Stimulated activated CD4-positive, alpha-beta T cell treated with anti-CD3 and anti-CD28 coated beads, Interleukin-1b, Interleukin-23, amount 100 ng/mL, for 1 hour (primary cell): ENCODE measurements at places on chromosomes 3 and 15.

- DNase-seq = no peak
Measured at GRCh38 chr3:151909681-151910405, 36.4 kb downstream of the SUCNR1 start.

DNA sequence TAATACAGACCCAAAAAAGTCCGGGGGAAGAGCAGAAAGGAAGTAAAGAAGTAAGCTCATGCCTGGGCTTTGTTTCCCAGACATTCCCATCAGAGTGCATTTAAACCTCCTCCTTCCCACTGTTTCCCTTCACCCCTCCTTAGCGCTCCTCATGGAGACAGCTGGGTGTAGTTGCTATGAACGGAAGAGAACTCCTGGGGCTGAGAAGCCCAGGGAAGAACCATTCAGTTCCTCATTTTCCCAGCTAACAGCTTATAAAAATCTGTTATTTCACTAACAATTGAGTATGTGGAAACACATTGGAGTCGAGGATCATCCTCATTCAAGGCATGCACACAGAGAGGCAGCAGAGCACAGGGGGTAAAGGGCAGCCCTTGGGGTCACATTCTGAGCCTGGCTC is 299.3 kb downstream of the SHQ1 start:
- no peak for DNase-seq

- DNase-seq = no peak
Measured at GRCh38 chr3:123637131-123637530, 52.3 kb upstream of the HACD2 start.

DNA sequence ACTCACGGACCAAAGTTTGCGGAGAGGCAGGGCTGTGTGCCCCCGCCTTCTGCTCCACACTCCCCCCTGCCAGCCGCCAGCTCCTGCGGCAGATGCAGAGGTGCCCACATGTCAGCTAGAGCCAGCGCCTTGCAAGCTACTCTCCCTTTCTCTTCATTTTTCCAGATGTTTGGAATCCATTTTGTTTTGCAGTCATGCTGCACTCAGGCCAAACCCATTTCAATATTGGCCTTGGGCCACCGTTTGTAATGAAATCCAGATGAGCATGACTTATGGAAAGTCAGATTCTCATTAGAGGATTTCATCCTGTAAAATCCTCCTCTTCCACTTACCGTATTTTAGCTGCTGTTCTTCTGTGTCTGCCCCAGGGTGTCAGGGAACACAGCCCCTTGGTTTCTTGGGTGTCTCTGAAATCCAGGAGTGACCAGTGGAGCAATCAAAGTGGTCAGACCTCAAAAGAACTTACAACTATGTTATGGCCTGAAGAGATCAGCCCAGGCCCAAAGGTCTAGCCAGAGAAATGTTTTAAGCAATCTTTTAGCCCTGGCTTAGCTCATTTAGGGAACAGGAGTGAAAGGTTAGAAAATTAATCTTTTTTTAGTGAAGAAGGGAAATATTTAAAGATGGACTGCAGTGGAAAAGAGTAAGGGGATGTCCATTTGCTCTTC is 65.8 kb downstream of the AAGAB start:
- no peak for DNase-seq

DNA sequence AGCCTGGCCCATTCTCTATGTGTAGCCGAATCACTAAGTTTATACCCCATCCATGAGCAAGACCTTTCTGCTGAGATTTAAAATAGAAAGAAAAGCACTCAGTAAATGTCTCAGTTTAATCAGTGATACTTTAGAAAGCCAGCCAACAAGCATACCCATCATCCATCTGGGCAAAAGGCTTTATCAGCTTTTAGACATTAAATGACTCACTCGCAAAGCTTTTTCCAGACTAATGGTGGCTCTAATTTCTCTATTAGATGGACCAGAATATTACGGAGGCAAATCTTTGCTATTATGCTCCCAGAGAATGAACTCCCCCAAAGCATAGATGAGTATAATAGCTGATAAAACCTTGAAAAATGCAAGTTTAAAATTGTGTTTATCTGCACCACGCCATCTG is 727.8 kb downstream of the GBE1 start:
- no peak for DNase-seq

DNA sequence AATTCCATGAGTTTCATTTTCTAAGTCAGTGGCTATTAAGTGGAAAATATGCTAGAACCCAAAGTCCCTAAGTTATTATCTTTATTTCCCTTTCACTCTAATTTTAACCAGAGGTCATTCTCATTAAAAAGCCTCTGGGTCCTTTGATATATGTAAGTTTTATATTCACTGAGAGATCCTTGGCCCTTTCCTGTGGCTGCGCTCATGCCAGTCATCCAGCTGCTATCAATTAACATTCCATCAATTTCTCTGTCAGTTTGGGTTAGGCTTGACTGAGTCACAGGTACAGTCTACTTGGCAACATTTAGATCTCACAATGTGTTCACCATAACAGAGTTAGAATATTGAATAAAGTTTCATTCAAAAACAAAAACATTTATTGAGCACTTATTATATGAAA is 58.0 kb upstream of the FBN1 start:
- DNase-seq = no peak

GRCh38 chr3:15051531-15051930 is 13.6 kb downstream of the MRPS25 start:
- no peak for DNase-seq

DNA sequence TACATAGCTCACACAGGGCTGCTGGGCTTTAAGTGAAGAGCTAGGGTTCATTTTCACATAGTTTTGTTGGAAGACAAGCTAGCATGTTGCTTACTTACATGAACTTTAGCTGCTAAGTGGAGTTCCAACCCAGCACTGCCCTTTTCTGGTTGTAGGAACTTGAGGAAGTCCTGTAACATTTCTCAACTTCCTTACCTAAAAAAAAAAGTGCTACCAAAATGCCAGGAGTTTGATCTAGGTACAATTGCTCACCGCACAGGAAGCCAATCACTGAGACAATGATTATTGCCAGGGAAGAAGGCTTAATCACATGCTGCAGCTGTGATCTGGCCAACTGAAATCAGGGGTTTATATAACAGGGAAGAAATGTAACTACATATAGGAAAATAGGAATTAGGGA is 52.8 kb downstream of the IL12A start:
- no peak for DNase-seq

DNA sequence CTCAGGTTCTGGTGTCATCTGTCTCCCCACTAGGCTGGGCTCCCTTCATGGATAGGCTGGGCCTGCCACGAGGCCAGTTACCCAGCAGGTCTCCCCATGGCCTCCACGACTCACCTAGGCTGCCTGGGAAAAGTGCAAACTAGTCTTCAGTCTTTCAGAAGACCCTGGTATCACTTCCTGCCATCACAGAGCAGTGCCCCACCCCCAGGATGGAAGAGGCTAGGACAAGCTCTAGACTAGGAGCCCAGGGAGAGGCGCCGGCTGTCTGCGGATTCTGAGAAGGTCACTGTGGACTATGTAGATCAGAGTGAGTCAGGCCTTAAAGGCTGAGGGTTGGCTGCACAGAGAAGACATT is 63.7 kb downstream of the CORO2B start:
- no peak for DNase-seq

GRCh38 chr3:102512734-102513504 is 78.1 kb downstream of the ZPLD1 start:
- no peak for DNase-seq

DNA sequence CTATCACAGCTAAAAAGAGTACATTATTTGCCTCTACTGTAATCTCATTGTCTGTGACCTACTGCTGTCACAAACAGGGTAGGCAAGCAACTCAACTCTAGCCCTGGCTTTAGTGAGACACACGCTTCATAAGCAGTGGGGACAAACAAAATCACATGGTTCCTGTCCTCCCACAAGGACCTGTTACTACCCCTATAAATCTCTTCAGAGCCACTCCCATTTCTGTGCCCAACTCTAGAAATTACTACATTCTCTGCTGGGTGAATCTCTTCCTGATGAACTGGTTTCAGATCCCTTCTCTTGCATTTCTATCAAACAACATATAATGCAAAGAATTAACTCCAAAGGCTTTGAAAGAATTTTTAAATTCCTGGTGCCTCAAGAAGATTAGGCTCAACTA is 117.3 kb downstream of the DMXL2 start:
- no peak for DNase-seq

GRCh38 chr3:21273259-21274025 is 477.6 kb downstream of the ZNF385D start:
- no peak for DNase-seq

DNA sequence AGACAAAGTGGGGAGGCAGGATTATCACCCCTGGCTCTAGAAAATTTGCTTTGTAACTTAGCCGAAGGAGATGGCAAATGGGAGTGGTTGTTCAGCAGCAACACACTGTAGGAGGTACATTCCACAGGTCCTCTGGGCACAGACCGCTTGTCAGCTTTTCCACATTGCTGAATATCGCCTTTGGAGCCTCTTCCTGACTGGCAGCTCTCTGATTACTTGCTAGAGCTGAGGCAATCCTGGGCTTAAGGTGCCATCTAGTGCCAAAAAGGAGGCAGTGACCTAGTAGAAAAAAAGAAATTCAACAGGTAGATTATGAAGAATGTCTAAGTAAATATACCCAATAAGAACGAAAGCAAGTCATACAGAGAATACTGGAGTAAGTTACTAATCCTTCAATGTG is 13.1 kb upstream of the SCN5A start:
- no peak for DNase-seq

- DNase-seq = no peak
Measured at GRCh38 chr15:42401544-42402454, 42.5 kb downstream of the CAPN3 start.

- DNase-seq = no peak
Measured at GRCh38 chr3:29511701-29512100, 230.8 kb downstream of the RBMS3 start.

DNA sequence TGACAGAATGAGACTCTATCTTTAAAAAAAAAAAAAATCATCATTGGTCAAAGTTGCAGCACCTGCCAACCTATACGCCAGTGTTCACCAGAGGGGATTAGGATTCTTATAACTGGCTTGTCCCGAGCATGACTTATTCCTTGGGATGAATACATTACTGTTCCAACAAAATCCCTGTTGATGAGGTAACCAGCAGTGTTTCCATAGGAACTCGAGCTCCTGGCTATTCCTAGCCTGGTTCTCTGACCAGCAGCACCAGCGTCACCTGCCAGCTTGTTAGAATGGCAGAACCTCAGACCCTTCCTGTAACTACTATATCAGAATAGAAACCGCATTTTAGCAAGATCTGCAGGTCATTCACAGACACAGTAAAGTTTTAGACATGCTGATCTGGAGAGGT is 364.4 kb downstream of the PTPRG start:
- no peak for DNase-seq

DNA sequence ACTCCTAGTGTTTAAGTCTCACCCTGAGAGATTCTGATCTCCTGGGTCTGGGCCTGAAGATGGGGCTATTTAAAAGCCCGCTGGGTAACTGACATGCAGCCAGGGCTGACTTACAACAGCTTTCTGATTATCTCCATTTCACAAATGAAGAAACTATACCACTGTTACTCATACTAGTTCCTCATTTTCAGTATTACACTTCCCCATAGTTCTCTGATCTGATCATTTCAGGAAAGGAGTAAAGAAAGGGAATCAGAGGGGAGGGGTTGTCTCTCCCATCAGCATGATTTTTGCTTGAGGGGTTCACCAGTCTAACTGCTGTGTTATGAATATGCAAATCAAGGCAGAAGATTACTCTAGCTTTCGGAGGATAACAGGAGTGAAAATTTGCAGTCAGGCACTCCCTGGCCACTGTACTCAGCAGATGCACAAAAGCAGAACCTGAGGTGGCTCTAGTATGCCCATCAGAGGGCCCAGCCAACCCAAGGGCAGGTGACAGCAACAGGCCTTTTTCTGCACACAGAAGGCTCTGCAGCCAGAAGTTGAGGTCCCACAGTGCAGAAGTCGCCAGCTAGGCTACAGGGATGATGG is 59.4 kb downstream of the DAPK2 start:
- DNase-seq = no peak

DNA sequence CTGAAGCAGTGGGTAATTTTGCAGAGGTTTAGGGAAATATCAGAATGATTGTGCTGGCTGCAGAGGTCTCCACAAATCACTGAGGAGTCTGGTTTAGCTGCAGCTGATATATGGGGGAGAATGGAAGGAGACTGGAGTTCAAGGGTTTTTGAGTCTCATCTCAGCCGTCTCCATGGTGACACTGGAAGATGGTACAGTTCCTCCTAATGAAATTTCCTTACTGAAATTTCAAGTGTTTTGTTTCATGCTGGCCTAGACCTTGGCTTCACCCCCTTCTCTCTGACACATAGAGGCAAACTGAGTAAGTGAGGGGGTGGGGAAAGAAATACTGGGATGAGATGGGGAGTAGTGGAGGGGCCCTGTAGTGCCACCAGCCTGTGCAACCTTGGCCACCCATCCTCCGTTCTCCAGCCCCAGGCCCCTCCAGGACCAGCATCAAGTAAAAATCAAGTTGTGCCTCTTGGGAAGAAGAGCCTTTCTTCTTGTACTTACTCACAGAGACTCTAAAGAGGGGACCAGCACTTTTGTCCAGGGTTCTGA is 17.8 kb upstream of the MORF4L1 start:
- DNase-seq = no peak

DNA sequence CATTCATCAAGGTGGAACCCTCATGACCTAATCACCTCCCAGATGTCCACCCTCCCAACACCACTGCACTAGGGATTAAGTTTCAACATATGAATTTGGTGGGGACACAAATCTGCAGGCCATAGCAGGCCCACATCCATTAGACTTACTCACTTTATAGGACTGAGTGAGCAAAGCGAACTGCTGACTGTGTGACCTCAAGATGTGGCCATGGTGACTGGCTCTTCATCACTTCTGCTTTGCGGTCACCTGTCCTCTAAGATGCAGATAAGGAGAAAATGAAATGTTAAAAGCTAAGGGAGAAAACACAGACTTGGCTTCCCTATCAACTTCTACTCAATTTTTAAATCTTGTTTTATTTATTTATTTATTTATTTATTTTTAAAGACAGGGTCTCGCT is 14.5 kb upstream of the DCP1A start:
- DNase-seq = no peak

DNA sequence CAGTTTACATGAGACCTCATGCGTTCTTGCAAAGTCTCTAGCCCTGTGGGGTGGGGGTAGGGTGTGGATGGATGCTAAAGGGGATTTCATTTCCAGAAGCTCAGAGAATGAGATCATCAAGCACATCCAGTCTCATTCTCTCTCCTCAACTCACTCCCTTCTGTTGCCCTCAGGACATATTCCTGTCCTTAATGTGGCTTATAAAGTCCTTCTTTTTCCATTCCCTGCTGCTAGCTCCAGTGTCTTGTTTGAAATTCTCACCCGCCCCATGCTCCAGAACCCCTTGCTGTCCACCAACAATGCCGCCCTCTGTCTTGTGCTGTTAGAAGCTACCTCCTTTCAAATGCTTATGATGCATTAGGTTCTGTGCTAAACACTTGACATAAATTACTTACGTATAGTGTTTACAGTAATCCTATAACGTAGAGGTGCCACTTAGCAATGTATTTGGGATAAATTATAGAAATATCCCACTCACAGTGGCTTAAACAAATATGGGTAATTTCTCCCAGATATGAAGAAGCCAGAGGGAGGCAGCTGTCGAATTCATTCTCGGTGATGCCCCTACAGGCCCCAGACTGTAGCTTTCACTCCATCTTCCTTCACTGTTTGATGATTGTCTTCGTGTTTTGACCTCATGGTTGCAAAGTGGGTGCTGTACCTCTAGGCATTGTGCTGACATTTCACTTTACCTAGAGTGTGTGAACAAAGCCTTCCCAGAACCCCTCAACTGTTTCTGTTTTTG is 273.1 kb upstream of the TBL1XR1 start:
- no peak for DNase-seq

- no peak for DNase-seq
Measured at GRCh38 chr3:148840451-148840850, 12.8 kb downstream of the CPB1 start.

- no peak for DNase-seq
Measured at GRCh38 chr3:7518026-7518425, 657.1 kb downstream of the GRM7 start.
